ENCODE measurements at places on chromosomes 7 and 10.
A peak's percentile ranks its signal among the peaks of the same experiment; 100 is the strongest.

- H3K27me3 ChIP-seq = no peaks in the 10 kb centered on the region
- H3K36me3 ChIP-seq = no peaks in the 10 kb centered on the region
- no peaks in the 10 kb centered on the region for H3K4me1 ChIP-seq
- no peak for DNase-seq
- H3K27ac ChIP-seq = no peak overlapping the region
Observed at GRCh38 chr10:132429281-132430230, 32.6 kb downstream of the PWWP2B start.

- peaks cover 41% of the 10 kb centered on the region for H3K4me1 ChIP-seq
- peak overlapping the region; percentile 55 for H3K27ac ChIP-seq
- peak; percentile 90 for DNase-seq
Observed at GRCh38 chr7:27115221-27116026, 12.9 kb upstream of the HOXA2 start.

DNA sequence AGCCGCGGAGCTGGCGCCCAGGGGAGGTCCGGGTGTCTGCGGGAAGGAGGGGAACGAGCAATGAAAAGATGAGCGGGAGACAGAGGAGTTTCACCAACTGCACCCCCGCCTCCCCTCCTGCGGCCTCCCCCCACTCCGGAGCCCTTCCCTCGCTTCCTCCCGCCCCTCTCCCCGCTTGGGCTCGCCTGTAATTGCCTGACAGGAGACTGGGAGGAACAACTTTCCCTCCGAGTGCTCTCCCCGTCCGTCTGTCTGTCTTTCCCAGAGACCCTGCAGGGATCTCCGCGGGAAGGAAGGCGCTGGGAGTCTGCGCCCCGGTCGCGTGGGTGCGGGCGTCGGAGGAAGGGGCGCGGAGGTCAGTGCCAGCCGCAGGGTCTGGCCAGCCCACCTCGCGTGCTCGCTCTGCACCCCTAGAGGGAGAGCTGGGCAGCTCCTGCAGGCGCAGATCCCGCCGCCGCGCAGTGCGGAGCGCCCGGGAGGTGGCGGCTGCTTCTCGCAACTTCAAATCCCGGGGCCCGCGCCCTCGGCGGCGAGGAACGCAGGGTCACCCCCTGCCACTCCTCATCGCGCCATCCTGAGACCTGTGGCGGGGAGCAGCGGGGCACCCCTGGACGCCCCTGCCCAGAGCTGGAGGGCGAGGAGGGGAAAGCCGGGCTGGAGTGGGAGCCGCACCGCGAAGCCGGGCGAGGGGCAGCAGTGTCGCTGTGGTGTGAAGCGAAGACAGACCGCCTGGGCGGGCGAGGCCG is 511 bp upstream of the NRP1 start:
- DNase-seq = peak; percentile 92
- H3K36me3 ChIP-seq = peaks cover 38% of the 10 kb centered on the region
- no peaks in the 10 kb centered on the region for H3K27me3 ChIP-seq
- peaks cover 51% of the 10 kb centered on the region for H3K4me1 ChIP-seq
- peak overlapping the region; percentile 91 for H3K27ac ChIP-seq

GRCh38 chr7:1407892-1408291 is 51.4 kb downstream of the MICALL2 start:
- H3K4me1 ChIP-seq = peaks cover 3% of the 10 kb centered on the region
- DNase-seq = no peak
- H3K4me3 ChIP-seq = no peak overlapping the region
- no peak overlapping the region for H3K27ac ChIP-seq
- peaks cover 75% of the 10 kb centered on the region for H3K27me3 ChIP-seq

GRCh38 chr7:95609277-95609971 is 13.1 kb upstream of the PDK4 start:
- H3K4me3 ChIP-seq = no peak overlapping the region
- peak; percentile 52 for DNase-seq
- peaks cover 21% of the 10 kb centered on the region for H3K4me1 ChIP-seq
- H3K27me3 ChIP-seq = no peaks in the 10 kb centered on the region

Data from SJSA1 (cell line).